Stimulated activated CD4-positive, alpha-beta T cell treated with anti-CD3 and anti-CD28 coated beads, Interleukin-4, amount 100 ng/mL, for 48 hours (primary cell): ENCODE measurements at places on chromosomes 11 and 22.

DNA sequence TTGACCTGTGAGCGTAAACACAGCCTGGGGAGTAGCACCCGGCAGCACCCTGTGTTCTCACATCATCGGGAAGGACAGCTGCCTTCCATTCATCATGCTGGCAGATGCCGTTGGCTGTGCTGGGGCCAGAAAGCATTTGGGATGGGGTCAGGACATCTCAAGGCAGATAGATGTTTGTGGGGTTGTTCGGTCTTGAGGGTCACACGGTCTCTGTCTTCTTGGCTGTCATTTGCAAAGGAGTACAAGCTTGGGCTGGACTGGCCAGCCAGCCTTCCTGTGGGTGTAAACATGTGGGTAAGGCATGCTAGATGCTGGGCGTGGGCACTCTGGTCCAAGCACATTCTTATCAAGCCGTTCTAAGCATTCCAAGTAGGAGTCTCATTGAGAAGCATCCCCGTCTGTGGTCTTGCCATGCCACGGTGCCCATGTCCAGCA lies 81.4 kb downstream of the TBC1D22A start:
- no peak for DNase-seq

DNA sequence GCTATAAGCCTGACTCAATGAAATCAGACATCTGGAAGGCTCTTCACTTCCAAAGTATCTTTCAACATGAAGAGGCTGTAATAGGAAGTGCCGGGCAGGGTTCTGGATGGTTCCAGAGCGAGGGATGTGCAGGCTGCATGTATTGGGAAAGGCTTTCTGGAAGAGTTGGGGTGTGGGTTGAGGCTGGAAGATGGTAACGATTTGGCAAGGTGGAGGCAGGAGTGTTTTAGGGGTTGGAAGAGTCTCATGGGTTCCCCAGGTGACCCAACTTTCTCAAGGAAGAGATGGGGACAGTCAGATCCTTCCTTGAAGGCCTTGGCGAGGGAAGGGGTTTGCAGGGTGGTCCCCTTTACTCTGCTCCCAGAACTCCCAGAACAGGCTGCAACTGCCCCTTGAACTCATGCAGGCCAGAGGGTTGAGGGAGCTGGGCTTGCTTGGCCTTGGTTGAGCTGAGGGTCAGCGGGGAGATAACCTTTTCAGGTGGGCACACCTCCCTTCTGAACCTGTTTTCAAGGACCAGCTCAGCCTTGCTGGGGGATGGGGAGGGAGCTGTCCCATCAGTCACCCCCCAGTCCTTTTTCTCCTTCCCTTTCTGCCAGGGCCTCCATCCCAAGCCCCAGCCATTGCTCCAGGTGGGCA lies 9.4 kb upstream of the POU2F3 start:
- no peak for DNase-seq

DNA sequence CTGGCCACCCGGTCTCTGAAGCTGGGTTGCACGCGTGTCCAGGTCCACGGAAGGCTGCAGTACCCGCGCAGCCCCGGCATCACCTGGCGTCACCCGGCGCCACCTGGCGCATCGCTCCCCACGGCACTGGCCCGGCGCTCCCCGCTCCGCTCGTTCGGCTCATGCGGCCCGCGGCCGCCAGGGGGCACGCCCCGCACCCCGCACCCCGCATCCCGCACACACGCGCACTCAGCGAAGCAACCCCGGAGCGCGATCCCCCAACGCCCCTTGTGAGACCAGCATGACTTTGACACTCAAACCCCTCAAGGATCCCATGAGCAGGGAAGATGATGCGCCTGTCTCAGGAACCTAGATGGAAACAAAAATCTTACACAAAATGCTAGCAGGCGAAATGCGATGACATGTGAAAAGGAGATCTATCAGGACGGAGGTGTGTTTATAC lies 11.9 kb downstream of the B3GNT6 start:
- peak; percentile 52 for DNase-seq

DNA sequence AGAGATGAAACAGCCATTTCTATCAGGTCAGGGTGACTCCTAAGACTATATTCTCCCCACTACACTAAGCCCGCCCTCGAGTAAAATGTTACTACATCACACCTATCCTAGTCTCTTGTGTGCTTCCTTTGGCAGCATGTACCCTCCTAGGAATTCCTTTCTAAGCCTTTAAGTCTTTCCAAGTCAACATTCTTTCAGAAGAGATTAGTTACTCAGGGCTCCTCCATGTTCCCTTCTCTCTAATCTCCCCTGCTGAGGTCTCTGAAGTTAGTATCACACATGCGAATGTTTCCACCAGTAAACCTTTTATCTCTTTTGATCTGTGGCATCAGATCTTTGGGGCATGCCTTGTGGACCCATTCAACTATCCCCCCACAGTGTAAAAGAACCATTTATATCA lies 873.7 kb upstream of the FAT3 start:
- no peak for DNase-seq

- no peak for DNase-seq
Observed at GRCh38 chr11:6992457-6993417, 27.4 kb downstream of the ZNF214 start.

- DNase-seq = no peak
Observed at GRCh38 chr11:95912902-95913560, 10.9 kb downstream of the MTMR2 start.

- DNase-seq = no peak
Observed at GRCh38 chr11:45828996-45829395, 18.3 kb upstream of the CRY2 start.

DNA sequence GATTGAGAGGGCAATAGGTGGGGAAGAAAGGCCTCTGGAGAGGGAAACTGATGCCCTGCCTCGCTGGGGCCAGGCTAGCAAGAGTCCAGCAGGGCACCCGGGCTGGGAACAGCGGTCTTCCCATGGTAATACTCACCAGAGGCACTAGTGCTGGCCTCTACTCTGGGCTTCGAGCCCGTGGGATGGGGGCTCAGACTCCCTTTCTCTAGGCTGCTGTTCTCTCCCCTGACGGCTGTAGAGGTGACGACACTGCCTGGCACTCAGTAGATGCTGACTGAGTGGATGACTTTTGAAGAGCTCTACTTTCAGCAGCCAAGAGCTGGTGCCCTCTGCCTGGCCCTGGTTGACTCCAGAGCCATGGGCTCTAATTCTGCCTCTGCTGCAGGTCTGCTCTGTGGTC lies 818 bp upstream of the C1QTNF4 start:
- DNase-seq = no peak

GRCh38 chr11:17457396-17458173 lies 19.1 kb downstream of the ABCC8 start:
- no peak for DNase-seq

DNA sequence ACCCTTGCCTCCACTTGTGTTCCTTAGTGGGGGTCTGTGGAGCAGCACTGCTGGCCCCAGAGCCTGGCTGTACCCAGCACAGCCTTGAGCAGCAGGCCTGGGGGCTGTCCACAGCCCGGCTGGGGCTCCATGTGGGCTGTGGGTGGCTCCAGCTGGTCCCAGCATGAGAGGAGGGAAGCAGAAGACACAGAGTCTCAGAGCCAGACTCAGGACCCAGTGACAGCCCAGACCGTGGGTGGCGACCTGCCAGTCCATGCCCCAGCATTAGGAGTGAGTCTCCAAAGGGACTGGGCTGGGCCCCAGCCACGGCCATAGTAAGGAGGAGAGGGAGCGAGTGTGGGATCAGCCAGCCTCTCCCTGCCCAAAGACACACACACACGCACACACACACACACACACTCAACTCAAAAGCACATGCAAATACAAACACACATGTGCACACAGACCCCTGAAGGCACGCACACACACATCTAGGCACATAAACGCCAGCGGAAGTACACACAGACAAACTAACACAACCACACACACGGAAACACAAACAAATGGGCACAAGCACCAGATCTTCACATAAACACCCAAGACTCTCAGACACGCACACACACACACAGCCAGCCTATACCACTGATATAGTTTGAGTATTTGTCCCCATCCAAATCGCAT lies 16.7 kb upstream of the LRRC10B start:
- DNase-seq = no peak

DNA sequence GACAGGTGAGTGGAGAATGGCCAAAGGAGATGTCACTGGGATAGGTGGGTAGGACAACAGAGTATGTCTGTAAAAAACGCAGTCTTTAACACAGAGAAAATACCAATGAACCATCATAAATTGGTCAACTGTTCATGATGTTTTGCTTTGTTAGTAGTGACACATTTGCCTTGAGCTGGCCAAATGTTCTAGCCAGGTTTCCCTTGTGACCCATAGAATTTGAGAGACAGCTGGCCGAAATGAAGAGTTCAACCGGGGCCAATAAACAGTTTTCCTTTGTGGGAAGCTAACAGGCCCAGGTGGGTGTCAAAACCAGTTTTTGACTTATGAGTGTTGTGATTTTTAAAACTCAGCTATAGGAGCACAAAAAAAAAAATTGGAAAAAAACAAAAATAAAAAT lies 116.6 kb upstream of the BID start:
- no peak for DNase-seq

GRCh38 chr11:66311470-66311964 lies 5.3 kb downstream of the CD248 start:
- no peak for DNase-seq

DNA sequence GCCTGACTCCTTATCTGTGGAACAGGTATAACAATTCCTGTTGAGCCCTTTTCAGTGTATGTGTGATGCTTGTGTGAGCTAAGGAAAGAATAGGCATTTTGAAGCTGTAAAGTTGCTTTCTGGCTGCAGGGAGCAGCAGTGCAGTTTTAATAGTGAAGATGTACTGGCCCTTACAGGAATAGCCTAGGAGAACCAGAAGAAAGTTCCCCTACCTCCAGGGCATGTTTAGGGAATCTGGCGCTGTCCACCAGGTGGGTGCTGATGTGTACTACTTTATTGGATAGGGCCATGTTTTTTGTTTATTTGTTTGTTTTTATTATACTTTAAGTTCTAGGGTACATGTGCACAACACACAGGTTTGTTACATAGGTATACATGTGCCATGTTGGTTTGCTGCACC lies 11.5 kb downstream of the BMAL1 start:
- DNase-seq = no peak

DNA sequence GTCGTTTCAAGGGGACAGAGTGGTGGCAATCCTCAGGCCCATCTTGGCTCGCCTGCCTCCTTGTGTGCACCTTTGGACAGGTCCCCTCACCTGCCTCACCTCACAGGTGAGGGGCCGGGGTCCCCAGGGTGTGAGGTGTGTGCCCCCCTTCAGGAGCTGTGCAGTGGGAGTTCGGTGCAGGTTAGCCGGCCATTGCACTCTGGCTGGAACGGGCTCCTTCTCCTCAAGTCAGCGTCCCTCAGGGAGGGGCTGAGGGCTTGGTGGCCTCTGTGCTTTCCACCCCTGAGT lies 269.1 kb downstream of the TBC1D22A start:
- DNase-seq = no peak

- no peak for DNase-seq
Observed at GRCh38 chr22:40050258-40050657, 55.5 kb downstream of the FAM83F start.

- no peak for DNase-seq
Observed at GRCh38 chr11:33885338-33886005, 6.4 kb downstream of the LMO2 start.

DNA sequence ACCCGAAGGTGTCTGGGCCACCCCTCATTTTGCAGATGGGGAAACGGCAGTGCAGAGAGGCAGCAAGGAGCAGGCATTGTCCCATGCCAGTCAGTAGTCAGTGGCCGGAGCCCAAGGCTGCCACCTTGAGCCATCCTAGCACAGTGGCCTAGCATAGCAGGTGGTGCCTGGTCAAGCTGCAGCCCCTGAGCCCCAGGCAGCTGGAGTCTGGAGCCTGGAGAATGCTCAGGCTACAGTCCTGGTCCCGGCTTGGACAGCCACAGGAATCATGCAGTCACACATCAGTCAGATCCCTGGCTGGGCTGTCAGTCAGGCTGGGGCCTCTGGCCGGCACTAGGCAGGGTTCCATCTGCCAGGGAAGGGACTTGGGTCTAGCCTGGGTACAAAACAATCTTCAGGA lies 18.6 kb downstream of the KCNC1 start:
- no peak for DNase-seq

GRCh38 chr22:46237453-46238124 lies 12.5 kb downstream of the CDPF1 start:
- no peak for DNase-seq

DNA sequence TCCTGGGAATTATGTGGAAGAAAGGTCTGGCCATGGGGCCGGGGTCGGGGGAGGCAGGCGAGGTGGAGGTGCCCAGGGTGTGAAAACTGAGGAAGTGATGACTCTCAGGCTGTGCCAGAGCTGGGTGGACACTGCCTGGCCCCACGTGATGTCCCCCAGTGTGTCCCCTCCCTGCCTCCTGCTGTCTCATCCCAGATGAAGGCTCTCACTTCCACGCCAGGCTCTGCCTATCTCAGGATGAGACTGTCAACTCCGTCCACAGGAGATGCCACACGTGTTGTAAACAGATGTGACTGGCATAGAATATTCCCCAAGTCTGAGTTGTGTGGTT lies 51.4 kb downstream of the RPS6KA4 start:
- no peak for DNase-seq

DNA sequence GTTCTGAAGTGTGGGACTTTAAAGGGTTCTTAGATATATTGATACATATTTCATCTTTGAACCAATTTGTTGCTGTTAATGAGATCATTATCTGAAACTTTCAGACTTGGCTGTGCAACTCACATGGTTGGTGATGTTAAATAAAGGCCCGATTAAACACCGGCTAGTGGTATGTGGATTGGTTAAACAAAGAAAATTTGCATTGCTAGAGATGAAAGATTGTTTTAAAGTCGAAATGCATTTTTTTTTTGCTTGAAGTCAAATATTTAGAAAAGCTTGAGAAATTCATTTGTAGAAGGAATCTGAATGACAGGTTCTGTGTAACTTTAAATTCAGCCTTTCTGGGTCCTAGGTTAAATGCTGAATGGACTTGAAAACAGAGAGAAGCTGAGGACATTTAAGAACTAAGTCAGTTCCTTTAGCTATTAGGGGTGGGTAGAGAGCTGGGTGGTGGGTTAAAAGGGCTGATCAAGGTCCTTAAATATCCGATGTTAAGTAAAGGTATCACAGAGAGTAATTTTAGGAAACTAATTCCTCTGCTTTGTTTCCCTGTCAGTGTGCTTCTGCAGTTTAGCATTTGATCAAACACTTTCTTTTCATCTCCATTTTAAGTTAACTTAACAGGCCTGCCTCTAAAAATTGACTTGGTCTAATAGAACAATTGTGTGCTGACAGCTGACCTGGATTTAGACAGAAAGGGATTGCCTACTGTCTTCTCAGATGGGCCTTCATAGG lies 4.5 kb downstream of the ZNRF3 start:
- DNase-seq = no peak

GRCh38 chr22:38071421-38072321 lies 12.3 kb downstream of the SLC16A8 start:
- DNase-seq = no peak

DNA sequence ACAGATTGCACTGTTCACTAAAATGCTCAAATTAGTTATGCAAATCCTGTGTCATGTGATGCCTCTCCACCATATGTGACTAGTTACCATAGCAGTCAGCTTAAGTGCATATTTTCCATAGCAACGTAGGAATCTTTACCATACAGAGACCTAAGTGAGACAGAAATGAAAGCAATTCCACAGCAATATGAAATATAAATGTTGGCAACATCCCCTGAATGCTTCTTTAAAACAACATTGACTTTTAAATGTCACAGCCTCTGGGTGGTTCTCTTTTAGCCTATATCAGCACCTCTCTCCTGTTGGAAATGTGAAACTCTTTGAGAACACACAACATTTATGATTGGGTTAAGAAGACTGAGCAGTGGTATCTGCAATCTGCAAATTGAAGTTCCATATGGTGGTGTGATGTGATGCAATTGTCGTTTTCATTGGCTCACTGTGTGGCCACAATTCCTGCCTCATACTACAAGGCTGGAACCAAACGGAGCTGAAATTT lies 814.6 kb downstream of the DLG2 start:
- DNase-seq = no peak
